ENCODE measurements at places on chromosomes 13 and 19. TPM values are rescaled to one million over a fixed set of nuclear protein-coding genes. Genes with fewer than 3 reads are reported as not detected.

GRCh38 chr13:18947376-18947977, 234.1 kb downstream of the TUBA3C start:
- DNase-seq: no peak

NXNL1 gene
- total RNA-seq: not detected

- no peak for DNase-seq
Observed at GRCh38 chr13:108496362-108497210, 132.8 kb upstream of the MYO16 start.

ZNF208 gene
- total RNA-seq: 3.0 TPM

GJB2 gene
- total RNA-seq: 1,256 TPM

DNA sequence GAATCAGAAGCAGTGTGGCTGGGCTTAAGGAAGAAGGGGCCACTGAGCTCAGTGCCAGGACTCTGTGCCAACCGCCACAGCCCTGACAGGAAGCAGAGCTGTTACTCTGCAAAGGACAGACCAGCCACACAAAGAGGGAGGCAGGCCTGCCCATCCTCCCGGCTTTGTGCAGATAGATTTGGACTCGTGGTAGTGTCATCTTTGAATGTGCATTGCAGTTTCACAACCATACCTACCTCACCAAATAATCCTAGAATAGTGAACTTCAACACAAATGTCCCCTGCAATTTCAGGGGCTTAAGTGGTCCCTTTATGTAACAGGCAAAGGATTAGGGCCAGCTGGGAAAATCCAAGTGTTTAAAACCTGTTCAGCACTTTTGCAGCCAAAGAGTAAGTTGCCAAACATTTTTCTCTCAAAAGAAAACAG, 55.1 kb upstream of the CLDN10 start:
- no peak for DNase-seq

TRPC4 gene
- 0.09 TPM for total RNA-seq

ZNF439 gene
- 1.6 TPM for total RNA-seq

MAB21L1 gene
- 0.13 TPM for total RNA-seq

GRCh38 chr19:55870736-55871135, 34.4 kb downstream of the NLRP4 start:
- DNase-seq: no peak

GRCh38 chr19:50723735-50724521, 764 bp downstream of the CLEC11A start:
- no peak for DNase-seq

SIX5 gene
- total RNA-seq: 13.5 TPM

DNA sequence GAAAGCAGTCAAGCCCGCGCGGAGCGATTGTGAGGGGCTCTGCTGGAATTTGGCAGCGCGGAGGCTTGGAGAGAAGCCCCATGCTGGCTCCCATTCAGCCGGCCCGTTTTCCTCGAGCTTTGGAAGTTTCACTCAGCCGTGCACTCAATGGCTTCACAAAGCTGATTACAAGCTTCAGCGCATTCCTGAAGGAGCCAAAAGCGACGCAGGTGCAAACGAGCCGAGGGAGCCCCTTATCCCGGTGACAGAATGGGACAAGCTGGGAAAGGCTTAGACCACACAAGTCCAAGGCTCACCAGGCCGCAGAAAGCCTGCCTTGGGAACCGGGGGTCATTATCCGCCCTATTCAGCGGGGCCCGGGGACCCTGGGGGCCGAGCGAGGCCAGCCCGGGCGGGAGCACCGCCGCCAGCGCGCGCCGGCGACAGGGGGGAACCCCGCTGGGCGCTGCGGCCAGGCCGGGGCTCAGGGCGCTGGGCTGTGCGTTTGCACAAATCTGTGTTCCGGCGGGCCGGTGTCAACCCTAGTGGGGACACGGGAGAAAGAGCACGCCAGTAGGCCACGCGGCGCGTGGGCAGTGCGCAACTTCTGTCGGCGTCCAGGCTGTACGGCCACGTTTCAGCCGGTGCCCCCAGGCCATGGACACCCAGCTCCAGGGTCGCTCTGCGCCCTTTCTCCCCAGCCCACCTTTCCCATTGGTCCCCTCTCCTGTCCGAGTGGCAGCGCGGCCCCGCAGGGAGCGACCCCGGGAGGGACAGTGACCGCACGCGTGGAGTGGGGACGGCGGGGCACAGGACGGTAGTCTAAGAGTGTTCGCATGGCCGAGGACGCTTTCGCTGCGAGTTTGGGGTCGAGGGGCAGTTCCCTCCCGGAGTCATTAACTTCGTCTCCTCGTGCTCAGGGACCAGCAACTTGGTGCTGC, 37.3 kb downstream of the SOX1 start:
- DNase-seq: no peak

DNA sequence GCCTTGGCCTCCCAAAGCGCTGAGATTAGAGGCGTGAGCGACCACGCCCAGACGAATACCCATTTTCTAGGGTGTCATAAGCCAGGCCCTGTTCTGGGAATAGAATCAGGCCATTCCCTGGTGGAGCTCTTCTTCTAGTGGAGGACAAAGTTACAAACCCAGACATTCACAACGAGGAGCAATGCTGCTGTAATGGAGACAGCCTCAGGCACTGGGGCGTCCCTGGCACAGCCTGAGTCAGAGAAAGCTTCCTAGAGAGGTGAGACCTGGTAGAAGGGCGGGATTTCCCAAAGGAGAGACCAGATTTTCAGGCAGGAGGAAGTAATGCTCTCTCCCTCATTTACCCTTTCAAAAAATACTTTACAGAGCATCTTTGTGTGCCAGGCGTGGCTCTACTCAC, 12.7 kb downstream of the PRKCG start:
- no peak for DNase-seq

DNA sequence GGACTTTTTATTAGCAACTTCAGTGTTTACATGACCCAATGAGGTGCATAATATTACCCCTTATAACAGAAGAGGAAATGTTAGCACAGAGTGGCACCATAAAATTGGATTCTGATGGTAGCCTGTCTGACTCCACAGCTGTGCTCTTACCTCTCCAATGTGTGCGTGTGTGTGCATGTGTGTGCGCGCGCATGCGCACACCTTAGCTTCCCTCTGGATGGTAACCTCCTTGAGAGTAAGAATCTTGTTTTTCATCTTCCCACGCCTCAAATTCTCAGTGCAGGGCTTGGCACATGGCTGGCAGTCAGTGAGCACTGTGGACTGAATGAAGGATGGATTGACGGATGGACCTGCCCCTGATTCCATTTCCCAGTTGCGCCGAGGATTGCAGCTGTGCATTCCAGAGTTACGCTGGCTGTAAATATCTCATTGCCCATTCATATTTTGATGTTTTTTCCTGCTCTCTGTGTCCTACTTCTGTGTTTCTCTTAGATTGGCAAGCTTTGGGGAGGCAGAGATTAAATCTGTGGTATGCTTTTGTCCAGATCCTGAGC, 99.2 kb upstream of the WASF3 start:
- DNase-seq: no peak

- no peak for DNase-seq
Observed at GRCh38 chr13:110815471-110816204, 99.2 kb downstream of the ANKRD10 start.

DNA sequence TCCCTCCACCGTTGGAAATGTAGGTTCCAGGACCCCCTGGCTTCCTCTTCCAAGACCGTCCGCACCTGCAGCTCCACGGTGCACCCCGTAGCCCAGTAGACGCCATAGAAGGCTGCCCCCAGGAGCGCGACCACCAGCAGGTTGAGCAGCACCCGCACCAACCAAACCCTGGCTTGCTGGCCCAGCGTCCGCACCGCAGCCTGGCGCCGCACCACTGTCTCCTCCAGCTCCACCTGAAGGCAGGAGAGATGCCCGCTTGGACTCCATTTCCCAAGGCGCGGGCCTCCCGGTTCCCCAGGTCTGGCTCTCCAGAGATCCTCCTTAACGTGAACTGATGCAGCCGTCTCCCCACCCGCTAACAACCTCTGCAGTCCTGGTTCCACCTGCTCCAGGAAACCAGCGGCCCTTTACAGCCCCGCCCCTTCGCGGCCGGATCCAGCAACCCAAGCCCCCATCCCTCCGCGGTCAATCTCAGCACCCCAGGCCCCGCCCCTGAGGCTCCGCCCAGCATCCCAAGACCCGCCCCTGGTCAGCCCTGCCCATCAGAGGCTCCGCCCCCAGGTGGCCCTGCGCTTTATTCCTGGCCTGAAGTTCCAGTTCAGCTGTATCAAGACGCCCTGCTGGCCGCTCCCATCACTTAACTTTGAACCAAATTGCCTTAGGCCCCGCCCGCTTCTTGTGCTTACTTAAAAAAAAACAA, 5.0 kb upstream of the LENG1 start:
- DNase-seq: no peak

DNA sequence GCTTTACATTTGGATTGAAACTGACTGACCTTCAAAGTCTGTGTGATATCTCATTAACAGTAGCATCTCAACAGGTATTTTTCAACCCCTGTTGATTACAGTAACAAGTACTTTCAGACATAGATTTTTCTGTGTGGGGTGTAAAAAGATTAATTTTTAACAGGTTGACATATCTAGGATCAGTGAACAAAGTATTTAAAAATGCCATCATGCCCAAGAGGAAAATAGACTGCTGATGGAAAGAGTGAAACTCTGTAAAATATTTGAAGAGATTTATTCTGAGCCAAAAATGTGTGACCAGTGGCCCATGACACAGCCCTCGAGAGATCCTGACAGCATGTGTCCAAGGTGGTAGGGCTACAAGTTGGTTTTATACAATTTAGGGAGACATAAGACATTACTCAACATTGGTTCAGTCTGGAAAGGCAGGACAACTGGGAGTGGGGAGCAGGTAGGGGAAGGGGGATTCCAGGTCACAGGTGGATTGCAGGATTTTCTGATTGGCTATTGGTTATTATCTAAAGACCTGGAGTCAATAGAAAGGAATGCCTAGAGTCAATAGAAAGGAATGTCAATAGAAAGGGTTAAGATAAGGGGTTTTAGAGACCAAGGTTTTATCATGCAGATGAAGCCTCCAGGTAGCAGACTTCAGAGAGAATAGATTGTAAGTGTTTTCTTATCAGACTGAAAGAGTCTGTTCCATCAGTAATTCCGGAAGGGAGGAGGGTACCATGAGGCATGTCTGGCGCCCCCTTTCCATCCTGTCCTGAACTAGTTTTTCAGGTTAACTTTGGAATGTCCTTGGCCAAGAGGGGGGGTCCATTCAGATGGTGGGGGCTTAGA, 29.1 kb downstream of the TNFRSF19 start:
- DNase-seq: no peak

LRRC8E gene
- 11.0 TPM for total RNA-seq

DNA sequence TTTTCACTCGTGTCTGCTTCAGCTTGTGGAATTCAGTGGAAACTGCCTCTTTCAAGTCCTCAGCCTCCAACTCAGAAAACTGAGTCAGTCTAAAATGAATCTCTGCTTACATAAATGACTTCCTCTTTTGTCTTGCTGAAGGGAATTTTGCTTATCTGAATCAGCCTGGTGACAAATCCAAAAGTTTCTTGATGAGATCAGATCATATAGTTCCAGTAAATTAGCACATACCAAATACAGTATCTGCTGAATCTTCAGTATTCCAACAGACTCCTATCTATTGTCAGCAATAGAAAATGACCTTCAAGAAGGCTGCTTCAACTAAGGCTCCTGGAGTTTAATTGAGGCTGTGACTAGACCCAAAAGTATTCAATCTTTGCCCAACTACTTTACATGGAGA, 290.0 kb downstream of the MZT1 start:
- no peak for DNase-seq

- DNase-seq: no peak
Observed at GRCh38 chr19:40365613-40366401, 17.3 kb downstream of the PLD3 start.

DNA sequence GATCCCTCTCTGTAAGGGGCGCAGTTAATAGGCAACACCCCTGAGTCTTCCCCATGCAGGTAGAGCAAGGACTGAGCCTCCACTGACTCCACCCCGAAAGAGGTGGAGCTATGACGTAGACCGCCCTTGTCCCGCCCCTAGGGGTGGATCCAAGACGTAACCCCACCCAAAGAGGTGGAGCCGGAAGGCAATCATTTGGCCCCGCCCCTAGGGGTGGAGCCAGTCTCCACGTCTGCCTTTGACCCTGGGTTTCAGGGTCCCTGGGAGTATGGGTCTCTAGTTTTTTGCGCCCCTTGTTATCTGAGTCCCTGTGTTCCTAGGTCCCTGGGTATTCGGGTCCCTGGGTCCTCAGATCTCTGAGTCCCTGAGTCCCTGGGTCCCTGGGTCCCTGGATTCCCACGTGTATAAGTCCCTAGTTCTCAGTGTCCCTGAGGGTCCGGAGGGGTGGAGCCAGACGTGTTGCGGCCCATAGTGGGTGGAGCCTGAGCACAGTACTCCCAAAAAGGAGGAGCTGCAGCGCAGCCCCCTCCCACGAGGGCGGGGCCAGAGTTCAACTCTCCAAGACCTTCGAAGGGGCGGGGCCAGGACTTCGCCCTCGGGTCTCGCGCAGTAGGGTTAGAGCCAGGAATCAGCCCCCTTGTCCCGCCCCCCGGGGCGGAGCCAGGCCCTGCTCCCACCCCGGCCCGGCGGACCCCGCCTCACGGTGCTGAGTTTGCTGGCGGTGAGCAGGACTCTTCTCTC, 5.3 kb downstream of the DENND1C start:
- no peak for DNase-seq

DNA sequence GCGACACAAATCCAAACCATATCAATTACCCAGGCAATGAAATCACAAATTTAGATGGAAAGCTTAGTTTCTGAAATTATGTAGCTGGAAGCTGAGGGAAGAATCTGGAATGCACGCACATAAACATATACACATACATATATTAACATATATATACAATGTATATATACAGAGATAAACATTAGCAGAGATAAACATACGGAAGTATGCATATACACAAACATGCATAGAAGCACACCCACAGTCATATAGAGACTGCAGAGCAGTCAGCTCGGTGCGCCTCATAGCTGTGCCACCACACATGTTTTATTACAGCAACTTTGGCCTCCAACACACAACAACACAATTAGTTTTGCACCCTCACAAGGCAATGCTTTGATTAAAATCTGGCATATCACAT, 288.1 kb downstream of the TEX29 start:
- no peak for DNase-seq

- DNase-seq: no peak
Observed at GRCh38 chr19:41910240-41910991, 17.8 kb downstream of the ERFL start.

DNA sequence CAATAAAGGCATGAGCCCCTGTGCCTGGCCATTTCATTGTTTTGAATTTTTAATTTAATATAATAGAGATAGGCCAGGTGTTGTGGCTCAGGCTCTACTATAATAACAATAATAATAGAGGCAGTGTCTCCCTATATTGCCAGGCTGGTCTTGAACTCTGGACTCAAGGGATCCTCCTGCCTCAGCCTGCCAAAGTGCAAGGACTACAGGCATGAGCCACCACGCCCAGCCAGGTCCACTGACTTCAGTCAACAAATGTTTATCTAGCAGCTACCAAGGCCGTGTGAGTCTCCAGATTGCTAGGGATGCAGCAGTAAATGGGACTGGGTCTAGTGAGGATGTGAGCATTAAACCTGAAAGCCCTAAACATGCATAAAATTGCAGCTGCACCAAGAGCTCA, 13.8 kb upstream of the ILF3 start:
- DNase-seq: no peak

GPR42 gene
- total RNA-seq: not detected

- no peak for DNase-seq
Observed at GRCh38 chr13:26679411-26680122, 81.0 kb downstream of the GPR12 start.

DNA sequence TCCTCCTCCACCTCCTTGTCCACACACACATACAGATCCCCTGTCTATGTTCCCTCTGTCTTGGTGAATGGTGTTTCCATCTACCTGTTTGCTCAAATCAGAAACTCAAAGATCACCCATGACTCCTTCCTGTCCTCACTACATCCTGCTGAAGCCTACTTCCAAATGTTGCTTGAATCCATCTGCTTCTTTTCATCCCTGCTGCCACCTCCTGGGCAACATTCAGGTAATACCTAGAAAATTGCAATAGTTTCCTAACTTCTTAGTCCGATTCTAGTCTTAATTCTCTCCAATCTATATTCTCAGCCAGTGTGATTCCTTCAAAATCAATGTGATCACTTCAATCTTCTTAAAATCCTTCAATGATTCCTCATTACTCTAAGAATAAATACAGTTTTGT, 155.5 kb upstream of the STARD13 start:
- DNase-seq: no peak
